ENCODE measurements at places on chromosomes 2 and 18.

- no peak for DNase-seq
Measured at GRCh38 chr2:128276878-128277675, 41.6 kb downstream of the HS6ST1 start.

DNA sequence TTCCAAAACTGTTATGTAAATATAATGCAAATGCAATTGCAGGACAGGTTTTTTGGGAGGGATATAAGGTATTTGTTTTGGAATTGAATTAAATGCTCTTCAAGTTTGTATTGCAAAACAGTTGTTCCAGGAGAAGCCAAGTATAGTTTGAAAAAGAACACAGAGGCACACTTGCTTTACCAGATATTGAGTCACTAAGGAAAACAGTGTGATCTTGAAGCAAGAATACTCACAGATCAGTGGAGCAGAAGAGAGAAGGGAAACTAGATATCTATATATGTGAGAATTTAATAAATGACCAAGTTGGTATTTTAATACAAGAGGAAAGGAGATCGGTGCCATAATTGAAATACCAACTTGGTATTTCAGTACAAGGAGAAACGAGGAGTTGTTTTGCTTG is 178.9 kb downstream of the CAPN13 start:
- no peak for DNase-seq

- no peak for DNase-seq
Measured at GRCh38 chr2:79713131-79713785, 200.4 kb downstream of the CTNNA2 start.

DNA sequence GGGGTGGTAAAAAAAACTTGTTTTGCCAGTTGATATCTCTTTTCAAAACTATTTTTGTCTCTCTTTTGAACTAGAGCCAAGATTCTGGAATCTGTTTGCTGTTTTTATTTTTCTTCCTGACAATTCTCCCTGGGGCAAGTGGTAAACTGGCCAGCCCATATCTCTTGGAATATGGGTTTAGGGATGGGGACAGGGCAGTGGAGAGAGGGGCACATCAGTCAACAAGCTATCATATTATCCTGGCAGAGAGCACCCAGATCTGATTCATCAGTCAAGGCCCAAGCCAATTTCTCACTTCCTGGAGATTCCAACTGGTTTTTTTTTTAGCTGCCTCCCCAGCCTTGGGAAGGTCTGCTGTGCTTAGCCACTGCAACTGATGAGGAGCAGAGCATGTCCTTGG is 52.3 kb downstream of the ARHGAP28 start:
- DNase-seq, result no peak

GRCh38 chr2:39549000-39549399 is 111.9 kb upstream of the MAP4K3 start:
- no peak for DNase-seq

DNA sequence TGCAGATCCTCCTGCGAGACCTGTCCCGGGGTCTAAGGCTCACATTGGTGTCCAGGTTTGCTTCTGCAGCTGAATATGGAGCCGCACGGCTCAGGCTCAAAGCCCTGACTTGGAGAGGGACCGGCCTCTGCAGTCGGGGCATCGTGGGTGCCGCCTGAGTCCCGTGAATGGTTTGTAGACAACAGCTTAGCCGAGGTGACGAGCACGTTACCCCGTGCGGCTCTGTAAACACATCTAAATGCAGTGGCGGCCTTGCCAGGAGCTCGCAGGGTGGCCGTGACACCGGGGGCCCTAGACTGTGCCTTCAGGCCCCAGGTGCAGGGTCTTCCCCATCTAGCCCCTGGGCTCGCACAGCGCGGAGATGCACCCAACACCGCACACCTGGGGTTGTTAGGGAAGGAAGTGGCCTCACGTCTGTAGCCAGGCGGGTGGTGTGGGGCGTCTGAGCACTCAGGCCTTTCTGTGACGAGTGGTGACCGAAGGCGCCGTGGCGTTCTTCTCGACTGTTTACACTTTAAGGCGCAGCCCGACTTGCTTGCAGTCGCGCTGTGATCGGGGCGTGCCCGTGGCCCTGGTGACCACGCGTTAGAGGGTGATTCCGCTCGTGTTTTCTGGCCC is 91.6 kb downstream of the NFATC1 start:
- DNase-seq, result no peak

DNA sequence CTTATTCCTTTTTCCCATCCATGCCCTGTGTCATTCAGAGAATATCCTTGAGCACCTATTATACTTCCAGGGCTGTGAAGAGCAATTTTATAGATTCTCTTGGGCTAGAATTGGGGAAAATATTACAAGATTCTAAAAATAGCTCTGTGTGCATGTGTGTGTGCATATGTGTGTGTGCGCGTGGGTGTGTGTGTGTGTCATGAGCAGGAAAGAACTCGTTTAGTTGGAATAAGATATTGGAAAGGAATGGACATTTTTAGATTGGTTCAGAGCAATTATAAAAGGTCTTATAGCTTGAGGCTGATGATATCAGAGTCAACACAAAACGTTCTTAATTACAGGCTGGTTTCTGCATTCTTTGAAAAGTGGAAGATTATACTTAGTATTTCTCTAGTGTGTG is 212.1 kb upstream of the COPS8 start:
- no peak for DNase-seq

- DNase-seq, result no peak
Measured at GRCh38 chr2:32260376-32260775, 4.3 kb downstream of the NLRC4 start.

GRCh38 chr2:227507963-227508362 is 36.0 kb downstream of the AGFG1 start:
- no peak for DNase-seq

- DNase-seq, result peak; percentile 49
Measured at GRCh38 chr2:56130463-56131070, 53.2 kb upstream of the CCDC85A start.

- DNase-seq, result no peak
Measured at GRCh38 chr2:213080969-213081617, 70.3 kb downstream of the IKZF2 start.

- DNase-seq, result no peak
Measured at GRCh38 chr2:239360421-239361310, 40.2 kb downstream of the HDAC4 start.

DNA sequence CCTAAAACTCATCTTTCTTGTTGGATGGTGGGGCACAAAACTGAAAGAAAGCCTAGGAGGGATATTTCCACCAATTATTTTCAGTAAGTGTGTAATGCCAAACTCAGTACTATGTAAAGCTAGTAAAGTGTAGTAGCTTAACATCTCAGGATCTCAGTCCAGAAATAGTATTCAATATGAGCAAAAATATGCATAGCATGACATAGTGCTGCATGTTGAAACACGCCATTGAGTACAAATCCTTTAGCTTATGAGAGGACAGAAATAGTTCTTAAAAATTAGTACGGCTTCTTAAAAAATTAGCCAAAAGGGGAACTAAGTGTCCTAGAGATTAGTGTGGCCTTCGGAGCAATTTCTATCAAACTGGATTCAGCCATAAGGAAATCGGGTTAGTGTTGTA is 21.7 kb upstream of the ATL2 start:
- no peak for DNase-seq

GRCh38 chr2:234974501-234975385 is 22.9 kb downstream of the SH3BP4 start:
- DNase-seq, result no peak

All from endothelial cell (in vitro differentiated cells).